ENCODE measurements at places on chromosomes 11 and 22.

DNA sequence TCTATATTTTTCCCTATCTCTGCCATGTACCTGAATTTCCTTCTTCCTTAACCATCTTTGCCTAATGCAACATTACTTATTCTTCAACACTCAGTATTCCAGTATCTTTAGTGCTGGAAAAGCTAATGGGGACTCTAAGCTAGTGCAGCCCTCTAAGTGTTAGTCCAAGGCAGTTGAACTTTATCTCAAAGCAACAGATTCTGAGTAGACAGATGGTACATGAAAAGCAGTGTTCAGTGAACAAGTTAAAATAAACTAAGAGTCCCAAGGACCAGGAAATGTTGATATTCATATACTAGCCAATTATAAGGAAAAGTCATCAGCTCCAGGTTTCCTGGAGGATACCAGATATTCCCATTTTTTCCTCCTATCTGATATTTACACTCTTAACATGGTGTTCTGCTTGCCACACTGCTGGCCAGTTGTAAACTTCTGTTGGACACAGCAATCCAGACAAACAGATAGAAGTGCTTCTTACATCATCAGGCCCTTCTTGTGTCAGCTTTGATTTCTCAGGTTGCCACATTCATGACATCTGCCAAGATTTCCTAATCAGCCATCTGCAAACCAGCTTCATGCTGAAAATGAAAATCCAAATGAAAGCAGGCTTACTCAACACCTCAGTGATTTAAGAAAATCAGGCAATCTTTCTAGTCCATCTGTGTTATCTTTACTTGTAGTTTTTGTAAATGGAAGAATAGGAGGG lies 255.9 kb upstream of the POU2AF2 start:
- DNase-seq = no peak

DNA sequence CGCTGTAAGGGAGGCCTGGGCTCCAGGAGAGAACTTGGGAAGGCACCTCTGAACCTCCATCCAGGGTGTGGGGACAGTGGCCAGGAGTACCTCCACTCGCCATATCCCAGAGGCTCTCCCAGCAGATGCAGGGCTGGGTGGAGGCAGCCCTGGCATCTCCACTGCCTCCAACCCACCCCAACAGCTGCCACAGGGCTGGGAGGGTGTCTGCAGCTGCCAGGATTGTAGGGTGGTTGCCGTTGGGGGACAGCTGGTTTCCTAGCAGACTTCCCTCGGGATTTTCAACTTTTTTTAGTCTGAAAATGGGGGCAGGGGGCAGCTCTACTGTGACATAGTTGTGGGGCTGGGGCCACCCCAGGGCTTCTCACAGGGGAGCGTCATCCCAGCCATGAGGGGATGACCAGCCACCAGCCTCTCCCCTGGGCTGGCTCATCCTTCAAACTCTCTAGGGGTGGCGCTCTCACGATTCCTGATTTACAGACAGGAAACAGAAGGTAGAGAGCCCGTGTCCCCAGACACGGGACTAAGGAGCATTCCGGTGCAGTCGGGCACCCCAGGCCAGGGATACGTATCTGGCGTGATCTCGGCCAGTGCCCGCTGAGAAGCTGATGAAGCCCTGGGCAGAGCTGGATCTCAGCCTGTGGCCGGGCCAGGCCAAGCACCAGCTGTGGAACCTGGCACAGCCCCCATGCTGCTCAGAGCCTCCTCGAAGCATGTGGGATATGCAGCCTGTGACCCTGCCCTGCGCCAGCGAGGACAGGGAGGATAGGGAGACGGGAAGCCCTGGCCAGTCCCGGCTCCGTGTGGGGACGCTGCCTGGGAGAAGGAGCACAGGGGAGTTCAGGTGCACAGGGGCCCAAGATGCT lies 9.9 kb downstream of the PRR5 start:
- no peak for DNase-seq

DNA sequence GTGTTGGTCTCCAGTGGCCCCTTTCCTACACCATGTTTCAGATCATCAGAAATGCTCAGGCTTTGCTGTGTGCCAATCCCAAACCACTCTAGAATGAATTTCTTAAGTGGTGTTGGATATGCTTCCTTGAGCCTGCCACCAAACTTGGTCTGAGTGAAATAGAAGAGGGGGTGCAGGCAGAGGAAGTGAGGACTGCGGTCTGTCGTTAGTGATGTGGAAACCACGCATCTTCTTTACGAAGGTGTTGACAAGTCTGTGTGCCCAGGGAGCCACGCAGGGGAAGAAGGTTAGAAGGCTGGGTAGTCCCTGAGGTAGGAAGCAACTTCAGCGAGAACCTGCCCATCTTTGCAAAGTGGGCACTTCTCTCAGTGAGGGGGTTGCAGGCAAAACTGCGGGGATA lies 187.4 kb upstream of the NAV2 start:
- no peak for DNase-seq

DNA sequence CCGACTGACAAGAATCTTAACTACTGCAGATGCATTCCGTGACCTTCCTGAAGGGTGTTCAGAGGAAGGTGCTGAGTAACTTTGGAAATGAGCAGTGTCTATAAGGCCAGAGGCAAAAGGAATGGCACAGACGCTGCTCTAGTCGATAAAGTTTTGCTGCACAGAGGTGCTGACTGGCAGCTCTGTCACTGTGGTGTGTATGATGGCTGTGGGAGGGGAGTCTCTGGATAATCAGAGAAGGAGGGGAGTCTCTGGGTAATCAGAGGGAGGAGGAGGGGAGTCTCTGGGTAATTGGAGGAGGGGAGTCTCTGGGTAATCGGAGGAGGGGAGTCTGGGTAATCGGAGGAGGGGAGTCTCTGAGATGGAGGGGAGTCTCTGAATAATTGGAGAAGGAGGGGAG lies 18.4 kb downstream of the PTDSS2 start:
- DNase-seq = no peak

DNA sequence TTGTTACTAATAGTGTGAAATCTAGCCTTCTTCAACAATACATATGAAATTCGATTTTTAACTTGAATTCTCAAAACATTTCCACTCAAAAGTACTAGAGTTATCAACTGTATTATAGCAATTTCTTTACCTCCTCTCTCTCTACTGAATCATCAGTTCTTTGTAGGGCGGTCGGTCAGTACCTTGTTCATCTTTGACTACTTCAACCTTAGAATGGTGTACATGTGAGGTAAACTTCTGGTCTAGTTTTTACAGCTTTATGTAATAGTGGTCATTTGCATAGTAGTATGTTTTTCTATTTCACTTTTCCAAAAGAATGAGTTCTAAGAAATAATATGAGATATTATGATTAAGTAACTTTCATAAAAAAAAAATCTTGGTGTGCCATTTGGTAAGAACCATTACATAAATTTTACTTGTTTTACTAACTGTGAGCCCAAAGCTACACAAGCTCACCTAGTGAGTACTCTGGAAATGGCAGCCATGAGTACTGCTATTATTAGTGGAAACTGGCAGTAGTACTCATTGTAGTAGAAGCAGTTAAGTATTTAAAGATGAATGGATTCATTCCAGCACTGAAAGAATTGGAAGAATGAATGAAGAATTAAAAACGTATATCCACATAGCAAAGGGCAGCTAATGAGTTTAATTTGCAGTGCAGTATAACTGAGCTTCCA lies 30.1 kb downstream of the SESN3 start:
- no peak for DNase-seq

GRCh38 chr22:29266564-29267461 lies 968 bp downstream of the RHBDD3 start:
- no peak for DNase-seq

DNA sequence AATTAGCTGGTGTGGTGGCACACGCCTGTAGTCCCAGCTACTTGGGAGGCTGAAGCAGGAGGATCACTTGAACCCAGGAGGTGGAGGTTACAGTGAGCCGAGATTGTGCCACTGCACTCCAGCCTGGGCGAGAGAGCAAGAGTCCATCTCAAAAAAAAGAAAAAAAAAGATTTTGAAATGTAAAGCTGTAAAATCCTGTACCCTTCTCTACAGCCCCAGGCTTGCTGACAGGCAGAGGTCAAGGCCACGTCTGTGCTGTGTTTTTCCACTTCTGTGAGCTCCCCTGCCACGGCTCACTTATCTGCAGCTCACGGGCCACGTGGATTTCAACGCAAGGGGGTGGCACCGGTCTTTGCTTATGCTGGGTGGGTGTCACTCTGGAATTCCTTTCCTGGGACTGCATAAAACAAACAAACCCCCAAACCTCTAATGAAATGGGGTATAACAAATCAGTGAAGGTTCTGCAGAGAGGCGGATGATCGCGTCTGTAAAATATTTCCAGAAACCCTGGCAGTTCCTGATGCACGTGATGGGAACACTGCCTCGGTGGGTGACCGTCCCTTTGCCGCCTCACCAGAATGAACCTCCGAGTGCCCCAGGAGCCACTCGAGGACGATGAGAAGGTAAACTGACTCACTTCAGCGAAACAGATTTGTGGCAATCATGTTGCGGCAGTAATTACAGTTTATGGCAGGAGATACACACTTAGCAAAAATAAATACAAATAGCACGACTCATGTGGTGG lies 44.0 kb upstream of the ATXN10 start:
- no peak for DNase-seq

DNA sequence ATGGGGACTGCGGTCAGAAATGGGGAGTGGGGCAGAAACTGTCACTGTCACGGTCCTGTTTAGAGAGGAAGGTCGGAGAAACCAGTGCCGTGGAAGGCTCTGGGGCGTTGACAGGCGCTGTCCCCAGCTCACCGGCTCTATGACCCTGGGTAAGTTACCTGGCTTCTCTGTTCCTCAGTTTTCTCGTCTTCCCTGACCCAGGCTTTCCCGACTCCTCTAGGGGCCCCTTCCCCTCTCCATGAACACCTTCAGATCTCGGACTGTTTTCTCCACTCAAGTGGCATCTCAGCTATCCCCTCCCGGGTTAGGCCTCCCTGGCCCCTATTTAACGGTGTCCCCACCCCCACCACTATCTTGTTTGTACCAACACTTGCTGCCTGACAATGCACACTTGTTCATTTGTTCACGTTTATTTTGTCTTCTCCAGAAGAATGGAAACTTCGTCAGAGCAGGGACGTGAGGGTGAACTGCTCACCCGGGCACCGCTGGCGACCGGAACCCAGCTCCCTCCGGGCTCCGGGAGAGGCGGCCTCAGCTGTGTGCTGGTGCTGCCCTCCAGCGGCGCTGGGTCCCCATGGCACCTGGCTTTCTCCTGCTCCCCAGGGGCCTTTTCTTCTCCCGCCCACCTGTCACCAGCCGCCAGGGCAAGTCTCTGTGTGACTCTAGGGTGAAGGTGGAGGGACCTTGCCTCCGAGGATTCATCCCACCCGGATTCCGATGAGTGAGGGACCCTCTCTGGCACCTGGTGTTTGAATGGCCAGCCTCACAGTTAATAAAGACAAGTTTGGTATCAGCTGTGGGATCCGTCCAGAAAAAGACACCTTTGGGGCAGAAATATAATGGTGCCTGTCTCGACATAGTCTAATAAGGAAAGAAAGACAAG lies 33.1 kb upstream of the SLC35C1 start:
- DNase-seq = peak; percentile 88

DNA sequence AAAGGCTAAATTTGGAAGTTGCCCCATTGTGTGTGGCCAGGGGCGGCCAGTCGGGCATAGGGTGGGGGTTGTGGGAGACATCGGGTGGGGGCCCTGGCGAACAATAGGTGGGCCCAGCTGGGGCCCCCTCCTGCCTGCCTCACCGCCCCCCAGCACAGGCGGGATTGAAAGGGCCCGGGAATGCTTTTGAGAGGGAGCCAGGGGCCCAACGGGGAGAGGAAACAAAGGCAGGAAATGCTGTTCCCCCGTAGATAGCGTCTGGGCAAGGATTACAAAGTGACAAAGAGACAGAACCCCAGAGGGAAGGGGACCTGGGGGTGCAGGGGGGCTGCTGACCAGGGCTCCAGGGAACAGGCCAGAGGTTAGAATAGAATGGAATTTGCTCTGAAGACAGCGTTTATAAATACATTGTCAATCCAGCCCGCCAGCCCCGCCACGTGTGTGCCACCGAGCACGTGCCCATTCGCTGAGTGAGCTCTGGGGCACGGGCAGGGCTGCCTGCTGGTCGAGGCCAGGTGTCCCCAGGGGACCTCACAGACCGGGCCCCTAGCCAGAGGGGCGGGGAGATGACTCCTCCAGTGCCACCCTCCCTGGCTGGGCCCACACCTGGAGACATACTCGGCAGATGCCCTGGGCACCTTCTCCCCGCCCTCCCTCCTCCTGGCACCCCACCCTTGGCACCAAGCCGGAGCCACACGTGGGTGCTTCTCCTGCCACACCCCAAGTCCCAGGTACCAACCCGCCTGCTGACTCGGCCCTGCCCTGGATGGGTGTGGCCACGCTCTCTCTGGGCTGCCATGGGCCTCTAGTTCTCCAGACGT lies 9.7 kb downstream of the PDGFB start:
- DNase-seq = peak; percentile 64

- no peak for DNase-seq
Measured at GRCh38 chr11:95641495-95641894, 148.1 kb downstream of the FAM76B start.

- no peak for DNase-seq
Measured at GRCh38 chr22:37309211-37310074, 27.1 kb downstream of the CYTH4 start.

GRCh38 chr22:49155770-49156580 lies 671.7 kb downstream of the BRD1 start:
- no peak for DNase-seq

DNA sequence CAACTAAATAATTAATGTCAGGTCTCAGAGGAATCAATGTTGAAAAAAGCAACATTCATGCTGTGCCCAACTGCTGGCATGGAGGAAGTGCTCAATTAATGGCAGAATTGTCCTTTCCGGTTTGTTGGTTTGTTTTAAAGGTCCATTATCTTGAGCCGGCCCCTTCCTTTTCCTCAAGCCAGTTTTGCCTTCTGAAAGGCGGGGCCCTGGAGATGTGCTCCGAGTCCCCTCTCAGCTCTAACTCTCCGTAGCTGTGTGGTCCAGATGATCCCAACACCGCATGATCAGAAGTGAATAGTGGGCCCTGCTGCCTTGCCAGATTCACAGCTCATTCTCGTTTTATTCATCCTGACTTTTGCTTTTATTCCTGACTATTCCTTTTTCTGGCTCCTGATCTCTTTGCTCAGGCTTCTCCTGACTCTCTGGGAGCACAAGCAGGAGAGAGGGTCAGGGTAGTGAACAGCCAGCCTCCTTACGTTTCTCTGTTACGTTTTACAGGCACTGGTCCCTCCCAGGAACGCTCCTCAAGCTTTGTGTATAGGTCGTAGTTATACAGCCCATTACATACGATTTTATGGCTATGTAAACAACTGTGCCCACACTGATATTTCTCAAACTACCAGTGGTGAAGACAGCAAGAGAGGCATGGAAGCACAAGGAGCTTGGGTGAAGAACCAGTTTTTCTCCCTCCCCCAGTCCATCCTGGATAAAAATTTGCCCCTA lies 265.9 kb downstream of the LARGE1 start:
- no peak for DNase-seq

Data from substantia nigra (tissue), 51 donors.